A375 (cell line): ENCODE measurements at places on chromosomes 1 and 21. TPM values are rescaled to one million over a fixed set of nuclear protein-coding genes. Genes with fewer than 3 reads are reported as not detected.

The TINAGL1 gene
- 421 and 533 TPM in 2 replicates for total RNA-seq

The MPL gene
- 1.7 TPM in 1 of 2 replicates, not detected in the other for total RNA-seq

The HSPA6 gene
- 0.94 and 2.6 TPM in 2 replicates for total RNA-seq

The GCSAML gene
- not detected in 2 replicates for total RNA-seq

The OR6N1 gene
- total RNA-seq: not detected in 2 replicates

The C1orf141 gene
- total RNA-seq: not detected in 2 replicates

The MAD2L2 gene
- total RNA-seq: 91.0 and 100 TPM in 2 replicates

The ADGRL4 gene
- total RNA-seq: 3.6 and 5.2 TPM in 2 replicates

The KCNJ15 gene
- 0.08 and 0.19 TPM in 2 replicates for total RNA-seq

The KIF26B gene
- 0.13 and 0.45 TPM in 2 replicates for total RNA-seq

The ATP5IF1 gene
- total RNA-seq: 413 and 483 TPM in 2 replicates

The NIBAN1 gene
- total RNA-seq: 74.8 and 76.5 TPM in 2 replicates

The BTBD19 gene
- total RNA-seq: 9.9 and 11.7 TPM in 2 replicates

The SPRR2G gene
- not detected in 2 replicates for total RNA-seq

The IL10RB gene
- total RNA-seq: 23.2 and 24.5 TPM in 2 replicates

The IPO9 gene
- total RNA-seq: 47.7 and 50.6 TPM in 2 replicates

The SPRR1B gene
- total RNA-seq: not detected in 2 replicates

The TGFB2 gene
- 0.68 and 0.88 TPM in 2 replicates for total RNA-seq

The S100A6 gene
- 2,053 and 2,077 TPM in 2 replicates for total RNA-seq

The SELP gene
- not detected in 2 replicates for total RNA-seq

The ZNF683 gene
- total RNA-seq: not detected in 2 replicates

The PRAMEF4 gene
- 0.11 TPM in 1 of 2 replicates, not detected in the other for total RNA-seq

The CTTNBP2NL gene
- total RNA-seq: 8.3 and 13.7 TPM in 2 replicates

The SLAMF6 gene
- not detected in 2 replicates for total RNA-seq

The CA14 gene
- total RNA-seq: not detected in 2 replicates

The ACTRT2 gene
- total RNA-seq: not detected in 2 replicates

The EPHB2 gene
- 8.0 and 8.2 TPM in 2 replicates for total RNA-seq

The IARS2 gene
- 95.3 and 110 TPM in 2 replicates for total RNA-seq

The LINGO4 gene
- total RNA-seq: not detected in 2 replicates

The ADAMTS1 gene
- total RNA-seq: 6.4 and 8.9 TPM in 2 replicates

The CLDN8 gene
- not detected in 2 replicates for total RNA-seq

The TBX15 gene
- 0.27 TPM in 1 of 2 replicates, not detected in the other for total RNA-seq

The KCNK2 gene
- total RNA-seq: 0.50 and 0.72 TPM in 2 replicates

The CLDN17 gene
- total RNA-seq: not detected in 2 replicates

The SLC30A7 gene
- total RNA-seq: 16.8 and 25.0 TPM in 2 replicates

The RNF186 gene
- total RNA-seq: not detected in 2 replicates

The HPDL gene
- 20.7 and 25.0 TPM in 2 replicates for total RNA-seq

The DPT gene
- not detected in 2 replicates for total RNA-seq

The A3GALT2 gene
- total RNA-seq: 0.34 and 1.1 TPM in 2 replicates

The CFHR1 gene
- total RNA-seq: 0.58 and 1.1 TPM in 2 replicates

The SRSF10 gene
- 162 and 177 TPM in 2 replicates for total RNA-seq
